ENCODE measurements at places on chromosomes 11 and 22.
A peak's percentile ranks its signal among the peaks of the same experiment; 100 is the strongest.

DNA sequence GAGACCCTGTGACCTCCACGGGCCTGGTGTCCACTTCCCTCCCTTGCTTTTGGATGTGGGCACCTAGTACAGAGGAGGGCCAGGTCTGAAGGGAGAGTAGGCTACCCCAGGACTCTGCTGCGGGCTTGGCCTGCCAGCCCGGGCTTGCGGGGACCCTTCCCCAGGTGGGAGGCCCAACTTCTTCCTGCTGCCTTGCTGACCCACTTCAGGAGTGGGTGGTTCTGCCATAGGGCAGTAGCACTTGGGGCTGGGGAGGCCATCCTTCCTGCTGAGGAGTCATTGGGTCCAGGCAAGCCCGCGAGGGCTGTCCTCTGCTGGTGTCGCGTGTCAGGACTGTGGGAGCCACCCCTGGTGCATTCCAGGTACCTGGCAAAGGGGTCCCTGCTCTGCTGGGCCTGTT, 1250.0 kb downstream of the BRD1 start:
- no peak for DNase-seq

- no peak for DNase-seq
Observed at GRCh38 chr11:7030836-7031235, 10.6 kb downstream of the NLRP14 start.

- no peak for DNase-seq
Observed at GRCh38 chr11:131687291-131688047, 317.1 kb downstream of the NTM start.

DNA sequence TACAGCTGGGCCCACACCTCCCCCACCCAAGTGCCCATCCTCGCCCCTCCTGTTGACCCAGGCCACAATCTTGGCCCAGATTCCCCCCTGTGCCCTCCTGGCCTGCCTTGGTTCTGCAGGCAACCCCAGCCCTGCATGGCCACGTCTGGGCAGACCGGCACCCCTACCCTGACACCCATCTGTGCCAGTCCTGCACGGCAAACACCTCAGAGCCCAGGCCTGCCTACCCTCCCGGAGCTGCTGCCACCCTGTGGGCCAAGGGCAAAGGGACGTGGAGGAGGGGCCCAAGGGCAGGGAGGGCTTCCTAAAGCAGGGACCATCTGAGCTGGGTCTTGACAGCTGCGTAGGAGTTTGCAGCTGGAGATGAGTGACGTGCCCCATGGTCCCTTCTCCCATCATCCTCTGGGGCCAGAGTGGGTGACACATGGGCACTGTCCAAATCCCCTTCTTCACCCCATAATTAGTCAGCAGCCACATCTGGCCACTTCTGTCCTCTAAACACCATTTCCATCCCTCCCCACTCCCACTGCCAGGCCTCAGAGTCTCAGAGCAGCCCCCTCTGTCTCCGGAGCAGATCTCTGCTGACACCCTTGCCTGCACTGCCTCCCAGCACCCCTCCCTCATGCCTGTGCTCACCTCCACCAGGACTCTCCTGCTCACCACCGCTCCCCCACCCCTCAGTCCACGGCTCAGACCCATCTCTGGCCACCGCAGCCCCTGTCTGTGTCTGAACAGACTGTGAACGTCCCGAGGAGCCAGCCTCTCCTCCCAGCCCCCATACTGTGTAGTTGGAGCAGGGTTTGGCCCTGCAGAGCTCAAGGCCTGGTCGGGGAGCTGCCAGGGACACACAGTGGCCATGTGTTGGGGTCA, 35.6 kb upstream of the PPARA start:
- no peak for DNase-seq

DNA sequence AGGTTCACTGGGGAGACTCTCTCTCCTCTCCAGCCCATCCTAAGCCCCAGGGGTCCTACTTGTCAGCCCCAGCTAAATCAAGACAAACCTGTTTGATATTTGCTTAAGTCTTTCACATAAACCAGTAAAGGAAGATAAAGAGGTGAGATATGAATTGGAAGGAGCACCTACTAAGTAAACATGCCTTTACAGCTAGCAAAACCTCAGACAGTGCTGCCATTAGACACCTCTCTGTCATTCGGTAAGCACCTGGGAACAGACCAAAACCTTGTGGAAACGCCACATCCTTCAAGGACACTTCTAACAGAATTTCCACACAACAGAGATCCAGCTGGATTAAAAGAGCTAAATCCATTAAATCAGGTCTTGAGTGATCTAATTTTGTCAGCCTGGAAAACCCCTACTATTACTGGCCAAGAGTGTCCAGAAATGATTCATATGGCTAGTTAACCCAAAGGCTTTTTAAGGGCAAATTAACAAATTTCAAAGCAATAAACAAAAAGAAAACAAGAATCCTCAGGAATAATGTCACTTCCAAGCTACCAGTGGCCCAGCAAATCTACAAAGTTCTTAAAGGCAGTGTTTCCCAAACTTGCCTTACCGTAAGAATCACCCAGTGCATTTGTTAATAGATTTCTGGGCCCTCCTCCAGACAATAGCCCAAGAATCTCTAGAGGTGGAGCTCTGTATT, 2.4 kb downstream of the VPS37C start:
- no peak for DNase-seq

- DNase-seq, result peak; percentile 18
Observed at GRCh38 chr22:33811686-33812085, 108.6 kb downstream of the LARGE1 start.

- DNase-seq, result no peak
Observed at GRCh38 chr11:12291766-12292165, 85.6 kb upstream of the PARVA start.

- no peak for DNase-seq
Observed at GRCh38 chr22:23513705-23514104, 66.4 kb downstream of the IGLL1 start.

Data from nephron progenitor cell (in vitro differentiated cells).